ENCODE measurements at places on chromosomes 1 and 21.
A peak's percentile ranks its signal among the peaks of the same experiment; 100 is the strongest.

GRCh38 chr1:86423873-86424272, at the start of gene CLCA2:
CLCA2 (plus strand) TSS chr1:86424171; CDS start chr1:86424248, 77 bp downstream.
- no peak for DNase-seq
- H3K36me3 ChIP-seq, result no peaks in the 10 kb centered on the region
- peaks cover 32% of the 10 kb centered on the region for H3K4me1 ChIP-seq
- H3K4me3 ChIP-seq, result peak within 1 kb of the TSS; percentile 41

- peak overlapping the region; percentile 95 for H3K27ac ChIP-seq
- no peaks in the 10 kb centered on the region for H3K27me3 ChIP-seq
- H3K4me1 ChIP-seq, result peaks cover 89% of the 10 kb centered on the region
- H3K4me3 ChIP-seq, result peak overlapping the region; percentile 77
These were observed 717 bp downstream of the B4GALT3 start for GRCh38 chr1:161176468-161177111.

GRCh38 chr1:66069976-66070876, 277.5 kb downstream of the PDE4B start:
- no peaks in the 10 kb centered on the region for H3K36me3 ChIP-seq
- H3K27ac ChIP-seq, result no peak overlapping the region
- H3K4me1 ChIP-seq, result no peaks in the 10 kb centered on the region
- H3K27me3 ChIP-seq, result no peaks in the 10 kb centered on the region

GRCh38 chr1:36161641-36162531, 5.9 kb downstream of the MAP7D1 start:
- no peak for DNase-seq
- H3K36me3 ChIP-seq, result peaks cover 5% of the 10 kb centered on the region
- H3K27me3 ChIP-seq, result no peaks in the 10 kb centered on the region
- peak overlapping the region; percentile 36 for H3K4me3 ChIP-seq
- H3K27ac ChIP-seq, result peak overlapping the region; percentile 85

GRCh38 chr1:214923278-214923915, 159.1 kb upstream of the KCNK2 start:
- DNase-seq, result no peak
- no peaks in the 10 kb centered on the region for H3K4me1 ChIP-seq
- H3K4me3 ChIP-seq, result no peak overlapping the region
- H3K27ac ChIP-seq, result no peak overlapping the region
- no peaks in the 10 kb centered on the region for H3K27me3 ChIP-seq

All from esophagus squamous epithelium (tissue), 5 donors.